ENCODE measurements at places on chromosomes 7 and 10.

DNA sequence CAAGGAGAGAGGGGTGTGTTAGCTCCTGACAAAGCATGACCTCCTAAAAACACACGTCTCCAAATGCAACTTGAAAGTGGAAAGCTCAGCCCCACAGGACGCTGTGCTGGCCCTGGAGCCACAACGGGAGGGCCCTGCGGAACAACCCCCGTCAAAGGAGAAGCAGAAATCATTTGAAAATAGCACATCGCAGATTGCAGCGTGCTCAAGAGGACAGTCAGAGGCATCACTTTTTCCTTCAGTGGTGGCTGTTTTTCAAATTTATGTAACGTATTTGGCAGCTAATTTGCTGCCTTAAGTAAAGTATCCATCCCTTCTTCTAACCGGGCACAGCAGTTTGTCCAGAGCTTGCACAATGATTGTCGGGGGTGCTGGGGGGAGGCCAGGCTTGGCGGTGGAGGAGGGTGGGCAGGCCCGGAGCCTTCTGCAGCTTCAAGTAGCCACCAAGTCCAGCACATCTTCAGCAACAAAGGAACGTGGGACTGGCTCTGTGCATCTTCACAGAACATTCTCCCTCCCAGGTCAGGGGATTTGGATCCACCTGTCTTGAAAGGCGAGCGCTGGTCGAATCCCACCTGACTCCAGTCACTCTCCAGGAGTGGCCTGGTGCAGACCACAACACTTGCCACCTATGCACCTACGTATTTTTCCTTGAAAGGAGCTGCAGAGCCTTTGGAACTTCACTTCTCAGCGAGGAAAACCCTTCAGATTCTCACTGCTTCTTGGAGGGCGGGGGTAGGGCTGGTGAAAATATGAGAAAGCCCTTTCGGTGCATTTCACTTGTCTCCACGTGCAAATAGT is 346.3 kb downstream of the DNAJB6 start:
- peak; percentile 28 for DNase-seq

- DNase-seq = no peak
Measured at GRCh38 chr7:154947604-154948003, 55.3 kb downstream of the PAXIP1 start.

- no peak for DNase-seq
Measured at GRCh38 chr7:136131304-136131630, 154.1 kb upstream of the MTPN start.

DNA sequence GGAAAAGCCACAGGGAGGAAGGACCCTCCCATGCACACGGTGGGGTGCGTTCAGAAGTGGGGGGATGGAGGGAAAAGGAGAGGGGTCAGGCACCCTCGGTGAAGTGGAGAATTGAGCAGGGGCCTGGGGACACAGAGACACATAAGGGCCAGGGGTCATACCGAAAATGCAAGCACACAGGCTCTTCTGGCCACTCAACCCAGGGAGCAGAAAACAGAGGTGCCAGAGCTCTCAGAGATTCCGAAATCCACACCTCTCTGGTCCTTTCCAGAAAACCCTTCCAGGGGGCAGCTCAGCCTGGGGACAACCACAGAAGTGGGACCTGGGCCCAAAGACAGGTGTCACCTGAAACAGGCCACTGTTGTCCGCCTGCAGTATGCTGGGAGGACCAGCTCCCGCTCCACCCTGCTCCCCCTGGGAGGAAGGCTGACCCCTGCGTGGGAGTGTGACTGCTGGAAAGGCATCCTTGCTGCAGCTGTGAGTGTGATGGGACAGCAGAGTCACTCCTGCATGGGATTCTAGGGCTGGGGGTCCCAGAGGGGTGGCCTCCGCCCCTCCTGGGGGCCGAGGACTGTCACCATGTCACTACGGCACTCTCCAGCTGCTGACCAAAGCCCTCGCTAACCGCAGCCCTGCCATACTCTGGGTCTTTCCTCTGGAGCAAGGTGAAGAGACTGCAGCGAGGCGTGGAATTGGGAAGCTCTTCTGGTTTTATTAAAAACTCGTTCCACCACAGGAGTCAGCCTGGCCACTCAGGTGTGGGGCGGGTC is 63.1 kb downstream of the TMEM209 start:
- DNase-seq = no peak

DNA sequence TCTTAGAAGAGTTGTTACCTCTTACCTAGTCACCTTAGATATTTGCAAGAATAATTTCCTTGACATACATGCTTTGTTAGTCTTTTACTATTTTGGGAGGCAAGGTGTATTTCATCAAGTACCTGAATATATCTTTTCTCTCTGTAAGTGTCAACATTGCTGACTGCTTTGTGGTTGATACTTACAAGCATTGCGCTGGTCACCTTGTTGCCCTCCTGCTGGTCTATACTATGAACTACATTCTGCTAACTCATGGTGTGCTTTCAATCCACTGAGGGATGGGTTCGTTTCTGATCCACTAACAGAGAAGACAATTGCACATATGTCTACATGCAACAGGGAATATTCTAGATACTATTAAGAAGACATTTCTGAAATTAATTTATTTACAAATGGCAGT is 837.8 kb upstream of the COBL start:
- DNase-seq = no peak

DNA sequence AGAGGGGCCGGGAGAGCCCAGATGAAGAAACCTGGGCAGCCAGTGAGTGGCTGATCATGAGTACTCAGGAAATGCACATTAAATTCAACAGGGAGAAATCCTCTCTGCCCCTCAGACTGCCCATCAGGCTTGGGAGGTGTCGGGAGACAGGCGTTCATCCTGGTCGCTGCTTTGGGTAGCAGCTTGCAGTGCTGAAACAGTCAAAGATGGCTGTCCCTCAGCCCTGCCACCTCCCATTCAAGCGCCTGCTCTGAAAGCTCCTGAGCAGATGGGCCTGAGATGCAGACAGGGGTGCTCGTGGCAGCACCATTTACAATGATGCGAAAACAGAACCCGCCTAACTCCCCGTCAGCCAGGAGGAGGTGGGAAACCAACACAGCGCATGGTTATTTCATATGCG is 3.6 kb upstream of the JAKMIP3 start:
- DNase-seq = no peak

GRCh38 chr7:11707606-11708193 is 124.3 kb downstream of the THSD7A start:
- no peak for DNase-seq

DNA sequence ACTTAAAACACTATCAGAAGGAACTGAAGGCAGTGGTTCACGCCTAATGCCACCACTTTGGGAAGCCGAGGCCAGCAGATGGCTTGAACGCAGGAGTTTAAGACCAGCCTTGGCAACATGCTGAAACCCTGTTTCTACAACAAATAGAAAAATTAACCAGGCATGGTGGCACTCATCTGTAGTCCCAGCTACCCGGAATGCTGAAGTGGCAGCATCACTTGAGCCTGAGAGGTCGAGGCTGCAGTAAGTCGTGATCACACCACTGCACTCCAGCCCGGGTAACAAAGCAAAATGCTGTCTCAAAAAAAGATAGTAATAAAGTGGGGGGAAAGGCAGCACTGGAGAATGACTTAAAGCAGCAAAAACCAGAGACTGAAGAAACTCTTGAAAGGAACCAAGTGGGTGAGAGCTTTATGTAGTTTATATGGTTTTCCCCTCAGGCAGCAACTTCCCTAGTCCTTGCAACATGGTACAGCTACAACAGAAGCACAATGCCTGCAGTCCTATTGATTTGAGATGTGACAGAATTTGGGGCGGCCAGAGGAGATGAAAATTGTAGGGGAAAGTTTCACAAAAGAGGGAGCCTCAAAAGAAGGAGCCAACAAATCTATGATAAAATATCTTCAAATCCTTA is 38.1 kb downstream of the GDI2 start:
- DNase-seq = no peak

DNA sequence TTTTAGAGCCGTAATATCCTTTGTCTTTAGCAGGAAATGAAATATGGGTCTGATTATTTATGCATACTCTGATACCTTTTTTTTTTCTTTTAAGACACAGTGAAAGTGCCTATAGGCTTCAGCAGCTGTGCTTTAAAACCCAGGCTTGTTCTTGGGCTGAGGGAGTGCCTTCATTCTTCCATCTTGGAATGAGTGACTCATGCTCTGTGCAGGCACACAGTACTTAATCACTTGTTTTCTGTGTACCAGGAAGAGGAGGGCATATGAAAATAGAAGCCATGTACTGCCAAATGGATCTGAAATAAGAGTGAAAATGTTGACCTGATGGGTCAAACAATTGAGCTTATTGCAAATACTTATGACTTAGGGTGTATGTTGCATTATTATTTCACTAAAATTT is 12.0 kb downstream of the INPP5F start:
- no peak for DNase-seq

DNA sequence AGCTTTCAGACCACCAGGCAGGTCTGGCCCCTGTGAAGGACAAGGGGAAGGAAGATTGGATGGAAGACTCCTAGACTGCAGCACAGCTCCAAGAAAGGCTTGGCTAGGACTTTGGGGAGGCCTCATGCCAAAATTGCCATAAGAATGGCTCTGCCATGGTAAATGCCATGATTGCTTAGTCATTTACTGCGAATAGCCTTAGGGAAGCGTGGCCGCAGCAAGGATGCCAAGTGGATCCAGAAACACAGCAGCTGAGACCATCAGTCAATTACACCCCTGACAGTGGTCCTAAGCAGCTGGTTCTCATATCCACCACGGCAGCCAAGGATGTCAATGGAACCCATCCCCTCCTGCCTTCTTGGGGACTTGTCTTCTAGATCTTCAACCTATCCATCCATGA is 88.2 kb upstream of the AUTS2 start:
- no peak for DNase-seq

DNA sequence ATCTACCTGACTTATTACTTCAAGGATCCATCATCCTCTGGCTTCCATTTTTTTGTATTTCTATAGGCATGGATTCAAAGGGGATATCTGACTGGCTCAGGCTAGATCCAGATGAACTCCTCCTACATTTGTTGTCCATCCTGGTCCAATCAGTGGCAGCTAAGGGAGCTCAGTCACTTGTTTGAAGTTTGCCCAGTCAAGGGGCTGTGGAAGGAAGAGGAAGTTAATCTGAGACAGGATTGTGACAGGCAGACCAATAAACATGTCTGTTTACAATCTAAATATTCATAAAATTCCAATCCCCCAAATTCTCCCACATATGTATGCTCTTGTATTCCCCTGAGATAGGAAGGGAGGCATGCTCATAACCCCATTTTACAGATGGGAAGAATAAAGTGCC is 48.7 kb downstream of the CAV1 start:
- DNase-seq = no peak

GRCh38 chr7:129240119-129240820 is 15.4 kb downstream of the AHCYL2 start:
- DNase-seq = no peak

GRCh38 chr7:75534727-75535307 is 42.7 kb downstream of the SPDYE5 start:
- no peak for DNase-seq
